ENCODE measurements at places on chromosomes 4 and X.

DNA sequence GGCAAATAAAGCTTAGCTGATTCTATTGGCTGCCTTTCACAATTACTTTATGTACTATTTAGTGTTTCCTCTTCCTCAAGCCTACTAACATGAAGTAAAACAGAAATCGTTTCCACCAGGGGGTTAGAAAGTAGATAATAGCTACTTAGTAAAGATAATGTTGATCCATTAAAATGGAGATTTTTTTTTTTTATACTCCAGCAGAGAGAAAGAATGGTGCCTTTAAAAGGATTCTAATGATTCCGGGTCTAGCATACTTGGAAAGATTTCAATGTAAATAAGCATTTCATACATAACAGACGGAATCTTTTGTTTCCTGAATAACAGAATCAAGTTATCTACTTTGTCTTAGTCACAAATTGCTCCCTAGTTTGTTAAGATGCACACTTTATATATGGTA lies 37.1 kb downstream of the GK start:
- no peak for DNase-seq

DNA sequence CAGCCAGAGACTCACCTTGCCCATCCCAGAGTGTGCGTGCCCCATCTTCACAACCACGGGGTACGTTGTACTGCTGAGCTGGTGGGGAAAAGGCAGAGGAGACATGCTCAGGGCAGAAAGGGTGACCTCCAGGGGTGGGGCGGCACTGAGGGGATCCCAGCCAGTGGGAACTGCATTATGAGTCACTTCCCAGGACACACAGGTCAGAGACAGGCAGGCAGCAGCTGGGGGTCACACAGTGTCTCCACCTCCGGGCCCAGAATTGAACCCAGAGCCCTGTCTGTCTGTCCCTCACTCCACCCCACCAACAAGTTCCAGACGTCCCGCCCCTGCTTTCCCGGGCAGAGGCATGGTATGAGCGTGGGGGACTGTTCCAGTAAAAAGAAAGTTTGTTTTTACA lies 4.8 kb upstream of the TIMP1 start:
- DNase-seq = no peak

GRCh38 chr4:86366920-86367319 lies 7.1 kb upstream of the MAPK10 start:
- DNase-seq = no peak

DNA sequence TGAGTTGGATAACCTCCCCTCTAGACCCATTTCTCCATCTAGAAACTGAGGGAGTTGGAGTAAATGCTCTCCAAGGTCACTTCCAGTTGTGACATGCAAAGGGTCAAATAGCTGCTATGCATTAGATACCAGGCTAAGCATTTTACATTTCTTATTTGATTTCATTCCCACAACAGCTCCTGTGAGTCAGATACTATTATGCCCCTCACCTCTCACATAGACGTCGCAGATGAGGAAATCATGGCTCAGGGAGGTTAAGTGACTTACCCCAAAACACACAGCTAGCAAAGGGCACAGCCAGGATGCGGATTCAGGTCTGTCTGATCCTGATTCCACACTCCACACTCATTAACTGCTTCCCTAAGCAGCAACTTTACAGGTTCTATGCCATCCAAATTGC lies 57.7 kb downstream of the PRPS1 start:
- DNase-seq = no peak

DNA sequence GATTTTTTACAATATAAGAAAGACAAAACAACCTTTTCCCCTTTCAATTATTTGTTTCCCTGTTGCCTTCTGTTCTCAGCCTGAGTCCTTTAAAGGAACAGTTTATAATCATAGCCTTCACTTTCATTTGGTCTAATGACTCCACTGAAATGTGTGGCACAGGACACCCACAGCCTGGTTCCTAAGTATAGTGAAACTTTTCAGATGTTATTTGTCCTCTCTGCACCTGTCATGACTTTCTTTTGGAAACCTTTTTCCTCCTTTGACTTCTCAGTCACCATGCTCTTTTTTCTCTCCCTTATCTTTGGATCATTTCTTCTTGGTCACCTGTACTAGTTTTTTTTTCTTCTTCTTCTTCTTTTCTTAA lies 237.8 kb upstream of the ANXA3 start:
- no peak for DNase-seq

DNA sequence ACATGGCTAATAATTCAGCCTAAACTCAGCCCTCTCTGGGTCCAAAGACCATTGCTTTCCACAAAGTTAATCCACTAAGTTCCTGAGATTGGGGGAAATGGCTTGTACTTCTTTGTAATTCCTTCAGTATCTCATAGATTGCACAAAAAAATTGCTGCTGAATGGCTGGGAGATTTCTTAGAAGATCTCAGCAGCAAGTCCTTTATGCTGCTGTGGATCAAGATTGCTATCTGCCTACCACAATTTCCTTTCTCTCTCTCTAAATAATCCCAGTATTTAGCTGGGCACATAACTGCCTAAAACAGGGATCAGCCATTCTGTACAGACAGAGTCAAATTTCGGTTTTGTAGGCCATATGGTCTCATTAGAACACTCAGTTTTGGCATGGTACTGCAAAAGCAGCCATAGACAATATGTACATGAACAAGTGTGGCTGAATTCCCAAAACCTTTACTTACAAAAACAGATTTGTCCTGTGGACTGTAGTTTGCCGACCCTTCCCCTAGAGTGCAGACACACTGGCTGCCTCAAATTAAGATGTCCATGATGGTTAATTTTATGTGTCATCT lies 18.5 kb upstream of the HOPX start:
- peak; percentile 37 for DNase-seq

- no peak for DNase-seq
Measured at GRCh38 chr4:1038948-1039492, 27.6 kb downstream of the FGFRL1 start.

GRCh38 chr4:1345903-1346780 lies 866 bp upstream of the UVSSA start:
- DNase-seq = no peak

- DNase-seq = no peak
Measured at GRCh38 chr4:82124932-82125786, 248.6 kb downstream of the HNRNPD start.

GRCh38 chr4:154004507-154005170 lies 215.8 kb upstream of the SFRP2 start:
- no peak for DNase-seq

DNA sequence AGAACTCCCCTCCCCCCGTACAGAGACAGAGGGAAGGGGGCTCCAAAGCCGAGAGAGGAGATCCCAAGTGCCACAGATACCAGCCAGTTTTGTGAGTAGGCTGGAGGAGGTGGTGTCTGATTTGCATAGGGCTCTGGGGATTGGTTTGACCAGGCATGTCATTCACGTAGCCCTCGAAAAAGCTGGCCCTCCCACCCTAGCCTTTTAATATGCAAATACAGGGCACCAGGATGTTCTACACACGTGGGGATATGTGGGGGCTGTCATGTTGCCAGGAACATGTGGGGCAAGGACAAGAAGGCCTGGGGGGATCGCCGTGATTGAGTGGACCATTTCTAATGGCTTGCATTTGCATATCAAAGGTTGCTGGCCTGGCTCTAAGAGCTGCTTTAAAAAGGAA lies 272.9 kb downstream of the PPP1R2C start:
- DNase-seq = no peak

- no peak for DNase-seq
Measured at GRCh38 chrX:153734871-153735270, 10.2 kb downstream of the ABCD1 start.

GRCh38 chr4:8144359-8144758 lies 14.3 kb downstream of the ABLIM2 start:
- no peak for DNase-seq

DNA sequence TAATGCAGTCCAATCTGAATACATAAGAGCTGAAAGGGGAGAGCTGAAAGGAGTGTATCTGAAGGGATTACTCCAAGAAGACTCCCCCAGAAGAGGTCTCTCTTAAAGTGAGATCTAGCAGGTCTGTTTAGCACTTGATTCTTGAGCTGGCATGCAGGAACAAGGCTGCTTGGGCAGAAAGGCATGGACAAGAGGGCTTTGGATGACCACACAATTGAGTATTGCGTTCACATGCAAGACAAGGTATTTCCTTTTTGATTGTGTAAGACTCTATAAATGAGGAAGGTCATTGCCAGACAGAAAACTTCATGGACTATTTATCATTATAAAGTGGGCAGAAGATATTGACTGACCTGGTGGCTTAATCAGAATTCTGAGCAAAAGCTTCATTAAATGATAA lies 145.5 kb upstream of the AFF2 start:
- no peak for DNase-seq

DNA sequence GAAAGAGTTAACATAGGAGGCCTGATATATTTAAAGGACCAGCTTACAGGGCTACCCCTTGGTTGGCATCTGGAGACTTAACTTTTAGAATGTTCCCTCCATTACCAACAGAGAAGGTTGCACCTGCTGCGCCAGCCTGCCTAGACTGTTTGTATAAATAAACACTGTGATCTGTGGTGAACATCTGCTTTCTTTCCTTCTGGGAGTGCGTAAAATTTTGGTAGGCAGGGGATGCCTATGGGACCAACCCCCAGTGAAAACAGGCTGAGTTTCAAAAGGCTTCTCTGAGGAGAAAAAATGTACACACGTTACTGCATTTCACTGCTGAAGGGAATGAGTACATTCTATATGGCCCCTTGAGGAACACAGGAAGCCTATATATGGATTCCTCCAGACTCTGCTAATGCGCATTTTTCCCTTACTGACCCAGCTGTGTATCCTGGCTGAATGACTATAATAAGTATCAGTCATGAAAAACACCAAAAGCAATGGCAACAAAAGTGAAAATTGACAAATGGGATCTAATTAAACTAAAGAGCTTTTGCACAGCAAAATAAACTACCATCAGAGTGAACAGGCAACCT lies 13.8 kb downstream of the CENPC start:
- DNase-seq = no peak

- no peak for DNase-seq
Measured at GRCh38 chrX:115259238-115259875, 25.5 kb upstream of the LRCH2 start.

DNA sequence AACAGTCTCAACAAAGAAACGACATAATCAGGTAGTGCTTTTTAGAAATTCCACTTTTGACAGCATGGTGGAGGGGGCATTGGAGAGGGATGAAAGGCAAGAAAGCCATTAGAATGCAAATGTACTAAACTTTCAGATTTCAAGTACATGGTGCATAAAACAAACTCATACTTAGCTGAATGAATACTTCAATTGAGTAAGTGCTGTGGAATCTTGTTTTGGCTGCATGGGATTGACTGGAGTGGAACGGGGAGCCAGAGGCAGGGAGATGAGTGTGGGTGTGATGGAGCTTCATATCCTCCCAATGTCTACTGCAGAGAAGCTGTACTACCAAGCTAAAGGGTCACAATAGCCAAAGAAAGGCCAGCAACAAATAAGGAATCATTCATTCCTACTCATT lies 52.4 kb downstream of the USP46 start:
- DNase-seq = no peak

DNA sequence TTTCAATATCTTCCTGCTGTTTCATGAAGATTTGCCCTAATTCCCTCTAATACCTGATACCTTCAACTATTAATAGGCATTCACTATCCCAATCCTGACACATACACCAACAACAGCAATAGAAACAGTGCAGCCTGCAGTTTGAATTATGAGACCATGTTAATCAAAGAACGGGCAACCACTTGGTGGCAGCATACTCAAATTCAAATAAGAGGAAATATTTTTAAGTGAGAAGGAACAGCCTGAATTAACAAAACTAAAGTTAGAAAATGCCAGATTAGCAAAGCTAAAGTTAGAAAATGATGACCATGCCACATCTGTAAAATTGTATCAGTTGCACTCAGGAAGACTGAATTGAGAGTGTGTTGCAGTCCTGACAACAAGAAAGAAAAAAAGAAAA lies 204.9 kb downstream of the SMARCA1 start:
- no peak for DNase-seq

- no peak for DNase-seq
Measured at GRCh38 chrX:132226169-132226568, 6.9 kb upstream of the RAP2C start.

DNA sequence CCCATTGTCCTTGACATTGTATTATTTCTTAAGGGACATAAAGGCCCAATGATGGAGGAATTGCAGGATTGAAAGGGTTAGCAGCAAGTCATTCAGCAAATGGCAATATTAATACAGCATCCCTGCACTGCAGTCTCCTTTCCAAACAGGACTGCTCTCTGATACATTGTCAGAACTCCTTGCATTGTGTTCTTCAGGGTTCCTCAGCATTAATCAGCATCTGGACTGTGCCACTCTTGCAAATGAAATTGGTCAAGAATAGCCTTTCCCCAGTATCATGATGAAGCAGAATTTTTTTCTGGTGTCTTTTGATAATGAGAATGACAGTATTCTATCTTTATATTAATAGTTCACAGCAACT lies 272.6 kb upstream of the HAND2 start:
- no peak for DNase-seq

DNA sequence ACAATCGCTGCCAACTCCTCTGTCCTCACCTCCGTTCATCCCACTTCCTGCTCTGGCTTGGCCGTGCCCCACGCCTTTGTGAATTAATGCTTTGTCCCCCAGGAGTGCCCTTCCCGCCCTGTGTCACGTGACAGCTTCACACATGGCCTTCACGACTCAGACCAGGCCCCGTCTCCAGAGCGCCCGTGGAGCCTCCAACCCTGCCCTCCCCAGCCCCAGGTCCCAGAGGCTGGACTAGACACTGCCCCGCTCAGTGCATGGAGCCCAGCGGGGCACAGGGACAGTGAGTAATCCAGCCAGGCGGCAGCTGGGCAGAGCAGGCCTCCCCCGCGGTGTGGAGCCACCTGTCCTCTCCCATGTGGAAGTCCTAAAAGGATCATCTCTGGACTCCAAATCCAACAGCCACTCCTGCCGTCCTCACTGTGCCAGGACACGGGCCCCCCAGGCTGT lies 7.4 kb downstream of the ADRA2C start:
- no peak for DNase-seq
